ENCODE measurements at places on chromosomes 2 and 18.

- DNase-seq, result no peak
These were observed 60.1 kb upstream of the LAPTM4A start for GRCh38 chr2:20111311-20112131.

DNA sequence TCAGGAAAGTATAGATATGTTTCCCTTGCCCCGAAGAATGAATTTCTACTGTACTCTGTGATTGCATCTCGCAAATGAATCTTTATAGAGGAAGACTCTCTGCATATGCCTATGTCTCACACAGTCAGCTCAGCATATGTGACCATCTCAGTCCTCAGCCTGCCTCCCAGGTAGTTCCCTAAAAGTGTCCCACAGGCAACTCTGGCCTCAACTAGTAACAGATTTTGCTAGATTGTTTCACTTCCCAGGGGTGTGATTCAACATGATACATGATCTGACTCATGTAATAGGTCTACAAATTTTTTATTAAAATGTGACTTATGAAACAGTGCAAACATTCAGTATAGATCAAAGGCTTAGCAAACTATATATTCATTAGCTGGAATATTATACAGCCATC is 296.6 kb upstream of the CRIM1 start:
- no peak for DNase-seq

GRCh38 chr2:127695491-127696472 is 5.5 kb upstream of the SFT2D3 start:
- peak; percentile 32 for DNase-seq

DNA sequence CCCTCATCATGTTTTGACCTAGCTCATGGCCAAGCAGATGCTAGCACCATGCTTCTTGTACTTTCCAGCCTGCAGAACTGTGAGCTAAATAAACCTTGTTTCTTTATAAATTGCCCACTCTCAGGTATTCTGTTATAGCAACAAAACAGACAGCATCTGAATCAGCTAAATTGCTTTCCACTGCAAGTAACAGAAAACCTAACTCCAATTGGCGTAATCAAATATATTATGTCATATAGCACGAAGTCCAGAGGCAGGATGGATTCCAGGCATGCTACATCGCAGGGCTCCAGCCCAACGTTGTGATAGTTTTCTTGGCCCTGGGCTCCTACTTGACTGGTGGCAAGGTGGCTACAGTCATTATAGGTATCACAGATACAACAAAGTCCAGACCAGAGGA is 10.4 kb upstream of the CUL3 start:
- DNase-seq, result no peak

DNA sequence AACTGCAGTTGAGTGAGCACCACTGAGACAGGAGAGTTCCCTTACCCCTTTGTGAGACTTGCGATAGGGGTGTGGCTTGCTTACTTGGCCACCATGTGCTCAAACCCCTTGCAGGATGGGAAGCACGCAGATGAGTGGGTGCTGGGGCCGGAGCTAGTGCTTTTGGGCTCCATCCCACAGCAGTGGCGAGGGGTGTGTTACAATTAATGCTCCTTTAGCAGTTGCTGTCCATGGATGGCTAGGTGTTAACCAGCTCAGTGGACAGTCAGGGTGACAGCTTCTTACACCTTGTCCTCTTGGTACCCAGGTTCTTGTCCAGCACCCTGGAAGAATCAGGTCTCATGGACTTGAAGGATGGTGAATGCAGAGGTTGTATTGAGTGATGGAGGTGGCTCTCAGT is 103.9 kb downstream of the SH3RF3 start:
- no peak for DNase-seq

GRCh38 chr2:206267567-206267966 is 6.9 kb upstream of the ZDBF2 start:
- DNase-seq, result no peak

- DNase-seq, result no peak
These were observed 39.1 kb upstream of the PPP1R1C start for GRCh38 chr2:181946444-181947127.

- DNase-seq, result peak; percentile 58
These were observed 1.6 kb downstream of the SMAD7 start for GRCh38 chr18:48949050-48949605.

DNA sequence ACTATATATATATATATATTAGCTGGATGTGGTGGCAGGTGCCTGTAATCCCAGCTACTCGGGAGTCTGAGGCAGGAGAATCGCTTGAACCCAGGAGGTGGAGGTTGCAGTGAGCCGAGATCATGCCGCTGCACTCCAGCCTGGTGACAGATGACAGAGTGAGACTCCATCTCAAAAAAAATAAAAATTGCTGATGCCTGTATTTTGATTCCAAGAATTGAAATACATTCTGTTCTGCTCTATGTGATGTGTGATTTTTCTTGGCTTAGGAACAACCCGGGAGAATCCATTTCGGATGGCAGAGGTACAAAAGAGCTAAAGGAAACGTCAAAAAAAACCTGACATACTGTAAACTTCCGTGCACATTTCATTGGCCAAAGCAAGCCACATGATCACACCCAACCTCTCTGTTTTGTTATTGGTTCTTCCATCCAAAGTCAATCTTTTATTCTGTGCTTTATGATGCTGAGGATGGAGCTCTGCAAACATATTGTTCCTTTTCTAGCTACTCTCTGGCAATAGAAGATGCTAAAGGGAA is 478.1 kb upstream of the MAP2 start:
- no peak for DNase-seq

DNA sequence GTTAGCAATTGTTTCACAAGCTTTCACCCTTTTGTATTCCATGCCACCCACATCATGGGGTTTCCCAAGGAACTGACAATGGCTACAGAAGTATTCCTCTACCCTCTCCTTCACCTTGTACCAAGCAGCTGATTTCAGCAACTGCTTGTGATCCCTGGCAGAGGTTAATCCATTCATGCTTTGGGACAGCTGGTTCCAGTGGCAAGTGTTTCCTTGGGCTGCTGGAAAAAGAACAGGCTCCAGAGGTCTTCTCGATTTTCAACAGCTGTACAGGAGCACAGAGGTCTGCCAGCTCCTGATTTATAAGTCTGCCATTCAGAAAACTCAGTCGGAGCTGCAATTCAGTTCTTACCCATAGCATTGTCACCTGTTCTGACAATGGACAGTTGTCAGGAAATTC is 239.2 kb upstream of the CWC22 start:
- DNase-seq, result no peak

DNA sequence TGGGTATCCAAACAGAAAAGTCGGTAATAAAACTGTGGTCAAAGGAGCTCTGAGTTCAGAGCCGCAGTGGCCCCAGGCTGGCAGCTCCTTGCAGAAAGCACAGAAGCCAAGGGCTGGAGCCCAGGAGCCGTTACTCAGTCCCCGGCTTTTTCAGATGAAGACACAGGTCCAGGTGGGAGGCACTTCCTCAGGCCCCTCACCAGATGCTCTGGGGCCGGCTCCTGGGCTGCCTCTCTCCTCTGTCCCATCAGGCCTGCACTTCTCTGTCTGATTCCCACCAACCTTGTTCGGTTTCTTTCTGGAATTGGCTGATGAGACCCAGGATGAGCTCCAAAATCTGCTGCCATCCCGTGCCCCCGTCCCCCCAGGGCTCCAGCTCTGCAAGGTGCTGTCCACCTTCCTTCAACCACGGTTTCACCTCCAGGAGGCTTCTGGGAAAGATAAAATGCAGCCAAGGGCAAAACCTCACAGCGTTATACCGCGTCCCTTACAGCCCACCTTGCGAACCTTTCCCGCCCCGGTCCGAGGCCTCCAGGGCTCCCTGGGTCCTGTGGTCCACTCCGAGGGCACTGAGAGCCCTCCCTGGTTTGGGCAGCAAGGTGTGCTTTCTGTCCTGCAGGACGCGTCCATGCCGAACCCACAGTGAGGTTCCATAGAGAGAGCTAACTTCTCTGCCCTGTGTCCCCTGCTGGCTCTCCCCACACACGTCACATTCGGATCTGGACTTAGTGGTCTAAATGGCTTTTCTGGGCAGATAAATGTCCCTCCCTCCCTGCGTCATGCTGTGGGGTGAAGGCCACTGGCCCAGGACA is 102.9 kb downstream of the TPO start:
- DNase-seq, result no peak

GRCh38 chr2:133497270-133497893 is 70.9 kb downstream of the NCKAP5 start:
- DNase-seq, result no peak

DNA sequence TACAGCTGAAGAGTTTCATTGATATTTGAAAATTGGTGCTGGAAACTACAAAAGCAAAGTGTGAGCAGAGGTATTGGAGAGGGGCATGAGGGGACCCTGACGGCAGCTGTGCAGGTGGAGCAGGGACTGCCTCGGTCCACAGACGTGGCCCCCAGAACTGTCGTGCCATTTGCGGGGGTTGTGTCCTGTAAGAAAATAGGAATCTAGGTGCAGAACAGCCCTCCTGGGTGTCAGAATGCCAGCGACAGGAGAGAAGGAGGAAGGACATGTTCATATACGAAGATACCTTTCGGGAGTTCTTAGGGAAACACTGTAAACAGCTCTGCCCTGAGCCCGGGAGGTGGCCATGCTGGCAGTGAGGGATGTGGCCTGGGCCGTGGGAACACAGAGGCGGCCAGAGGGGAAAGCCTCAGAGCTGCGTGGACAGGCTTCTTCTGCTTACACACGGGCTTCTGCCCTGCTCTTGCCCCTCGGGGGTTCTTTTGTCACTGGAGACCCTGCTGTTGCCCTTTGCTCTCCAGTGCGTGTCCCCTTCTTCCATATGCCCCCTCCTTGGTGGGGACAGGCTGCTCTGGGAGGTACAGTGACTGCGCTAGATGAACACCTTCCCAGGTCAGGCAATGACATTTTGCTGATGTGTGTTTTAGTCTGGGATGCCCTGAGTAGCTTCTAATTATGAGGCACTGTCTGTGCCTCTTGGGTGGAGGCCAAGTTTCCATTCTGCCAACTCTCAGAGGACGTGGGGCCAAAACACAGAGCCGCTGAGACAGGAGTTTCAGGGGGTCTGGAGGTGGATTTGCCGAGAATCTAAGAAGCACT is 81.9 kb upstream of the TXNDC2 start:
- DNase-seq, result no peak

DNA sequence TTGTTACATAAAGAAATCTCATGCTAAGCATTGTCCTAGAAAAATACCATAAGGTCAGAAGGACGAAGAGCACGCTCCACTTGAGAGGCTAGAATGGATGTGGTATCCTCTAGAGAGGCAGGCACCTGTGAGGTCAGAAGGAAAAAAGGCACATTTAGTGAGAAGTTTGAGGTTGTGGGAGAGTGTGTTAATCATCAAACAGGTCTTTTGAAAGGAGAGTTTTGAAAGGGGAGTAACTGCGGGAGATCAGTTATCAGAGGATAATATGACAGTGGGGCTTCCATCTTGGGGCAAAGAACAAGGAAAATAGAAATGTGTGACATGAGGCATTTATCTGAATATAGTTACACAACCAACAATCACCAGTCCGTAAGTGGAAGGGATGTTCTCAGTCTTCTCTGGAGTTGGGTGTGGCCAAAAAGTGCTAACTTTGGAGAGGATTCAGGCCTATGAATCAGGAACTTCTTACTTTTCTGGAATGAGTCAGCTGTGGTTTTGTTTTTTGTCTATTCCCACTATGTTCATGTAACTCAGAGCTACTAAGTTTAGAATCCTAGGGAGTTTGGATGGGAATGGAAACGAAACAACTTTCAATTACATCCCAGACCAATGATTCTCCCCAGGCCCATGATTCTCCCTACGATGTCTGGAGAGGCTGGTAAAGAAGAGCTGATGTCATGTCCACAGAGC is 451.4 kb upstream of the ST6GAL2 start:
- DNase-seq, result no peak

DNA sequence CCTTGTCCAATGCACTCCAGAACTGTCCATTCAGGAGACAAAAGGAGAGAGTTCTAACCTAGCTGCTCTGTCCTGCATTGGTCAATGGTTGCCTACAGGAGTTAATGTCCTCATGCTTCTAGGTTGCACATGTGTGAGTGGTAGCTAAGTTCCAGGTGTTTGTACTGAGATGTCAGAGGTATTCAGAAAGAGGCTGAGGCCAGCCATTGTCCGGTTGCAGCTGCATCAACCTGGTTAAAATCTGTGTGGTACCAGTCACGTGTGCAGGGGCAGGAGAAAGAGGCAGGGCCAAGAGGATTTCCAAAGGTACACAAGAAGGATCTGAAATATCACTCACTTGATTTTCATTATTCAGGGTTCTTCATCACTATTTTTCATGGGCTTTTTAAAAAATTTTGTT is 70.8 kb downstream of the DTNA start:
- DNase-seq, result no peak

DNA sequence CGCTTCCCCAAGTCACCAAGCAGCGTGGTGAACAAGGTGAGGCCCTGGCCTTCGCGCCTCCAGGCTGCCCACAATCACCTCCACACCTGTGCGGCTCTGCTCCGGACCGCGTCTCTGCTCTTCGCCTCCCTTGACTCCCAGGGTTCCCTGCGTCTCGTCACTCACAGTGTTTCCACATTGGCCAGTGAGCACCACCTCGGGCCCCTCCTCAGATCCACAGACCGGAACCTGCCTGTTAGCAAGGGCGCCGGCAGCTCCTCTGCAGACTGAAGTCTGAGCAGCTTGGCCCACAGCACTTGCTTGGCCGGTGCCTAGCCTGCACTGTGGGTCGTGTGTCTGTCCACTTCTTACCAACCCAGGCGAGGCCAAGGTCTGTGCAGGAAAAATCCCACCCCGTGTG is 155.3 kb upstream of the ALKAL2 start:
- no peak for DNase-seq

DNA sequence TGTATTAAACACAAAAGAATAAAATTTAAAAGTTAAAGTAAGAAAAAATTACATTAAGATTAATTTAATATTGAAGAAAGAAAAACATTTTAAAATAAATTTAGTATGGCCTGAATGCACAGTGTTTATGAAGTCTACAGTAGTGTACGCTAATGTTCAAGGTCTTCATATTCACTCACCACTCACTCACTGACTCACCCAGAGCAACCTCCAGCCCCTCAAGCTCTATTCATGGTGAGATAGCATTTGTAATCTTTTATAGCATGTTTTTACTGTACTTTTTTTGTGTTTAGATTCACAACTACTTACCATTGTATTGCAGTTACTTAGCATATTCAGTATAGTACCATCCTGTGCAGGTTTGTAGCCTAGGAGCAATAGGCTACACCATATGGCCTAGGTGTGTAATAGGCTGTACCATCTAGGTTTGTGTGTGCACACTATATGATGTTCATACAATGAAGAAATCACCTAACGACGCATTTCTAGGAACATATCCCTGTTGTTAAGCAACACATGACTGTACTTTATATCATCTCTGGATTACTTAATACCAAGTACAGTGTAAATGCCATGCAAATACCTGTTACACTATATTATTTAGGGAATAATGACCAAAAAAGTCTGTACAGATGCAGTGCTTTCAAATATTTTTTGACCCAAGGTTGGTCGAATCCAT is 144.0 kb upstream of the IL1R2 start:
- DNase-seq, result no peak

GRCh38 chr18:59681521-59682004 is 15.7 kb downstream of the CCBE1 start:
- DNase-seq, result no peak

DNA sequence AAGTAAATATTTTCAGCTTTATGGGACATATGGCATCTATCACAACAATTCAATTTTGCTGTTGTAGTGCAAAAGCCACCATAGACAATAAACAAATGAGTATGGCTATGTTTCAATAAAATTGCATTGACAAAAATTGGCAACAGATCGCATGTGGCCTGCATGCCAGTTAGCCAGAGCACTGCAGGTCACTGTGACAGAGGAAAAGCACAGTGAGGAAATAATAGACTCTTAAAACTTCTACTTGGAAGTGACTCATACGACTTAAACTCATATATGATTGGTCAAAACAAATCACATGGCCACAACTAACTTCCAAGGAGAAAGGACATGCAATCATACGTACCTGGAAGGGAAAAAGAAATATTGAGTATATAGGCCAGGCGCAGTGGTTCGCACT is 44.4 kb downstream of the EXOC6B start:
- no peak for DNase-seq

Data from activated T-cell treated with anti-CD3 and anti-CD28 coated beads, Interleukin-2, amount 50 U/mL, for 48 hours (primary cell).